ENCODE measurements at places on chromosomes 12 and 14.
A peak's percentile ranks its signal among the peaks of the same experiment; 100 is the strongest.

GRCh38 chr12:69671597-69671996, 27.5 kb downstream of the BEST3 start:
- no peak for DNase-seq

DNA sequence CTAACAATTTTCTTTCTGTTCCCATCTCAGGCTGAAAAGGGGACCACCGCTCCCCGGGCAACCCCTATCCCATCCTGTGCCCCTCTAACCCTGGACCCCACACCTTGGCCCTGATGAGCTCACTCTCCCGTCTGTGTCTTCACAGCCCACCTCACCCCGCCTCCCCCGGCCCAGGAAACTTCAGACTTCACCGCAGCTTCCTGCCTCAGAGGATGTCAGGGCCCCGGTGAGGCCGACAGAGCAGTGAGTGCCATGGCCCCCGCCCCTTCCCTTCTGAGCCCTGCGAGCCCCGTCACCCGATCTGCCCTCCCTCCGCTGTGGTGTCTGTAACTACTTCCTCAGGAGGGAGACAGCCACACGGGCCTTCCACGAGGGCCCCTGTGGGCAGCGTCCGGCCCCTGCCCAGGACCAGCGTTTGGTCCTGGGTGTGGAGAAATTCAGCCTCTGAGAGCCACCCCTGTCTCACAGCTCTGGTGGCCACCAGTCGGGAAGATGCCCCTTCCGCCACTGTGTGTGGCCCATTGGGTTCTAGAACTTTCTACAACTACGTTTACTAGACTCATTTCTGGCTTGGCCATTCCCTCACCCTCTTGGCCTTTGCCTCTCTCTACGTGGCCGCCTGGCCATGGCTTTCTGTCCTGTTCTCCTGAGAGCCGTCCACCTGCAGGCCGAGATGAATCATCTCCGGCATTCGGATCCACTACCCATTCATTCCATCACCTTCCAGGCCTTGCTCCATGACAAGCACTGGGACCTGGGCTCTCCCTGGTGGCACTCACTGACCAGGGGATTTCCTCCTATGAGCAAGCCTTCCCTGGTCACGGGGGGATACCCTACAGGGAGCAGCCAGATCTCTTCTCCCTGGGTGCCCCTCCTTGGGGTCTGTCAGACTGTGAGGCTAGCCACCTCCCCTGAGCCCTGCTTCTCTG, 3.4 kb downstream of the RHOF start:
- DNase-seq, result peak; percentile 85

GRCh38 chr12:12333407-12334366, 16.4 kb downstream of the MANSC1 start:
- no peak for DNase-seq

DNA sequence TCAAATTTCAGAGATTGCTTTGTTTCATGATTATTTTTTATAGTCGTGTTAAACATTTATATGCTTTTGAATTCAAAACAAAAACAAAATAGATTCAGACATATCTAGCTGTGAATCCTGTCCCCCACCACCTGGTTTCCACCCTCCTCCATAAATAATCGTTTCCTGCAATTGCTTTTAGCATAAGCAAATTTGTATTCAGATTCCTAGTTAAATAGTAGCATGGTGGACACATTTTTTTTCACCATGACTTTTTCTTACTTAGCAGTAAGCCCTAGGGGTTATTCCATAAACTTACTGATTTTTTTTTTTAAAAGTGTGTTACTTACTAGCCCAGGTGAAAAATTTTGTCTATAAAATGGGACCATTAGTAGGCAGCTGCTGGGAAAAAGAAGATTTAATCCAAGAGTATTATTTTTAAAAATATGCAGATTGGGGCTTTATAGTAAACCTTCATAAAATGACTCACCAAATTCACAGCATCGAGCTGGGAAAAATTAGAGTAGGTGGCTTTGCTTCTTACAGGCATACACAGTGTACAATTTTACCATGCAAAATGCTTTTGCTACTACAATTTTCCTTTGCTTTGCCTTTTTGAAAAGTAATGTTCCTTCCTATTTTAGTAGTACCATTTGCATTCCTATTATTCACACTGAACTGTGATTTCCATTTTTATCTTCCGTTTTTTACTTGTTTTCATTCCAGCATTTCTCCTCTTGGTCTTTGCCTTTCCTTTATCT, 117.8 kb downstream of the BTG1 start:
- no peak for DNase-seq

GRCh38 chr12:66235626-66236281, 46.7 kb downstream of the IRAK3 start:
- DNase-seq, result no peak

DNA sequence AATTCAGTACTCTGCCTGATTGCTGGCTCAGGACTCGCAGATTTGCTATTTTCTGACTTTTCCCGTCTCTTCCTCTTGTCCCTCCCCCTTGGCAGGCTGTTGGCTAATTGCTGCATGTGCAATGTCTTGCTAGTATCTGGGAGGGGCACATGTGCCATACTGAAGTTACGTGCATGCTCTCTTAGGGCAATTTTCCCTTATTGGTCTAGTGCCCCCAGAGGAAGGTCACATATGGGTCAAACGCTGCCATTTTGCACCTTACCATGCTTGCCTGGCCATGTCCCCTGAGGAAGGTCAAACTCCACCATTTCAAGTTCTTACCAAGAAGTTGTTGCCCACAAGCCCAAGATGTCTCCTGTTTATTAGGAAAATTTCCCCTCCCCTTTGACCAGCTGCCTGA, 13.9 kb upstream of the ERC1 start:
- no peak for DNase-seq

DNA sequence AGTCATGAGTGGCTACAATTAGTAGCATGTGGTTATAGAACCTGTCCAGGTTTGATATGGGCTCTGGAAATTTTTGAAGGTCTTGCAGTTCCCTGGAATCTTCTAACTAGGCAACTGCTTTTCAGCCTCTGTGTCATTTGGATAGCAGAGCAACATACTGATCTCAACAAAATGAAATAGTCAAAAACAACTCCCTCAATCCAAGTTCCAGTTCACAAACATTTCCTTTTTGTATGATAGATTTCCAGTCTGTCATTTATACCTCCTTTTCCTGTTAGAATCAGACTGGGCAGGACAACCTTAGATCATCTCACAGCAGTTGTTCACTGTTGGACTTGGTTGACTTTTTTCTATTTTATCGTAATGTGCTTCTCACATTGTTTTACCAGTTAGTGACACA, 442.1 kb upstream of the PDE3A start:
- no peak for DNase-seq

DNA sequence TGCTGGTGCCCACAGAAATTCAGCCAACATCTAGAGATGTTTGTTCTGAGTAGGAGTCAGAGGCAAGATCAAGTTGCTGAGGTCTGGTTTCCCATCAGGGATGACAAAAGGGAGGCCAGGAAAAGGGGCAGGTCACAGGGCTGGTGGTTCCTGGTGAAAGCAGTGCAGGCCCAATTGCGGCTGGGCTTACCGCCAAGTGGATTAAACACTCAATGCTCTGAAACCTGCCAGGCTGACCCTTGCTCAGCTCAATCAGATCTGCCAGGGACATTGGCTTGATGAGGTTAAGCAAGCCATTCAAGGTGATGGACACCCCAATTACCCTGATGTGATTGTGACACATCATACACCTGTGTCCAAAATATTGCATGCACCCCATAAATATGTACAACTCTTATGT, 5.5 kb upstream of the OAS1 start:
- no peak for DNase-seq

GRCh38 chr12:77392467-77393088, 327.2 kb upstream of the E2F7 start:
- no peak for DNase-seq

DNA sequence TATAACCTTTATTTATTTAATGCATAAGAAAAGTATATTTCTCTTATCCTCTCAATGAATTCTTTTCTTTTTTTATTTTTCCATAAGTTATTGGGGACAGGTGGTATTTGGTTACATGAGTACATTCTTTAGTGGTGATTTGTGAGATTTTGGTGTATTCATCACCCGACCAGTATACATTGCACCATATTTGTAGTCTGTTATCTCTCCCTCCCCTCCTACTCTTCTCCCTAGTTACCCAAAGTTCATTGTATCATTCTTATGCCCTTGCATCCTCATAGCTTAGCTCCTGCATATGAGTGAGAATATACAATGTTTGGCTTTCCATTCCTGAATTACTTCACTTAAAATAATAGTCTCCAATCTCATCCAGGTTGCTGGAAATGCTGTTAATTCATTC, 1900.0 kb upstream of the SEL1L start:
- no peak for DNase-seq

DNA sequence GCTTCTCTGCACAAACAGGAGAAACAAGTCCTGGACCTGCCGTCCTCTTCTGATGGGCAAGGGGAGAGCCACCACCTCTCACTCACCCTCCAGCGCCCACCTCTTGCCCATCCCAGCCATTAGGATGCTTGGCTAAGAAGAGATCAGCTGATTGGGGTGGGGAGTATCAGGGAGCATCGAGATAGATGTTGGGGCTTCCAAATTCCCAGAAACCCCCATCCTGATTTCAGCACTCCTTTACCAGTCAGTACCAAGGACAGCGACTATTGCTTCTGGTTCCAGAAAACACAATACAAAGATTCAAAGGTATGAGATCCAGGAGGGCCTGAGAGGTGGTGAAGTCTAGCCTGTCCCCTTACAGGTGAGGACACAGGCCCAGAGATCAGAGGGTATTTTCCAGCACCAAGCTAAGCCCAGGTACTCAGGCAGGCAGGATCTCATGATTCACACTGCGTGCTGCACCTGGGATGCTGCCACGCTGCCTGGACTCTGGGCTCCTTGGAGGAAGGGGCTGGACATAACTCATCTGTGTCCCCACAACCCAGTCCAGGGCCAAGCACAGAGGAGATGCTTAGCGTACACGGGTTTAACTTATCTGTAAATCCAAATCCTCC, 76.6 kb downstream of the TUNAR start:
- DNase-seq, result no peak

- no peak for DNase-seq
Observed at GRCh38 chr12:119183942-119184695, 5.4 kb downstream of the HSPB8 start.

- no peak for DNase-seq
Observed at GRCh38 chr12:2548081-2548480, 246.7 kb upstream of the FKBP4 start.

DNA sequence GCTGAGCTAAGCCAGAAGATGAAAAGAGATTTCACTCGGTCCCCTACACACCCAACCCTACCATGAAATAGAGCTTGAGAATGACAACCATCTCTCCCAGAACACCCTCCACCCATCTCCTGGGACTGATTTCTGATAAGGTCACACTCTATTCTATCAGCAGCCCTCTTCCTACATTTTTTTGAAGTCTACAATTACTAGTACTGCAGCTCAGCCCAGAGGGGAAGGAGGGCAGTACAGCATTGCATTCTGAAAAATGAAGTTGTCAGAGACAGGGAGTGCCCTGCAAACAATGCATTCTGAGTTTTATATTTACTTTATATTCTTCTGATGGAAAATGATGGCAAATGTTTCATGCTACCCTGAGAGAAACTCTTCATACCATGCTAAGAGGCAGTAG, 318.5 kb downstream of the BCAT1 start:
- no peak for DNase-seq

GRCh38 chr12:47534695-47535094, 171.1 kb downstream of the RPAP3 start:
- no peak for DNase-seq

DNA sequence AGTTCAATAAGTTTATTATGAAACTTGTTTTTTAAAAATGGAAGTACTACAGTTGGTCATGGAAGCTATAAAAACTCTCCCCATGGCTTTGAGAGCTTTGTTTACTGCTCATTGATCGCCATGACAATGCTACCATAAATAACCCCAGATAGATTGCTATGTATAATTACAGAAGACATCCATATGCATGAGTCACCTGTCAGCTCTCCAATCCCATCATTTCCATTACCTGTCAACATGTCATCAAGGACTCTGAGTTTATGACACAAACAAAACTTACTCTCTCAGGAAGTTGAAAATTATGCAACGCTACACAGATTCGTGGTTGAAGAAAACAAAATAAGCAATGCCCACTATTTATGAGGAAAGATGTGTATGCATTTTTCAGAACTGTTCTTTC, 144.4 kb downstream of the SEC23A start:
- DNase-seq, result no peak

DNA sequence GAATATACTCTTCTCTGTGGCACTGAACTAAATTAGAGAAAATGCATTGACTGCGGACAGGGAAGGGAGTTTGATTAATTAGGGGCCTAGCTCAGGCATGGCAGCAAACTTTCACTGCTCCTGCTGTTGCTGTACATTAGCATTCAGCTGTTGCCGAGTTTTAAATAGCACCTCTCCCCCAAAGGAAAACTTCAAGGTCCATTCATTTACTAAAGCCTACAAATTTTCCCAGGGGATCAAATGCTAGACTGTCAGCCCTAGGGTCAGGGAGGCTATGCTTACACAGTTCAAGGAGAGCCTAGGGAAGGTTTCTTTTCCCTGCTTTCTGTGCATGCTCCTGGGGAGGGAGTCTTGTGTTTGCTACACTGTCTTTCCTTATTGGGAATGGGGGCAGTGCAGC, 60.0 kb upstream of the GZMB start:
- no peak for DNase-seq

GRCh38 chr12:52390739-52391617, 5.5 kb upstream of the KRT84 start:
- DNase-seq, result no peak

DNA sequence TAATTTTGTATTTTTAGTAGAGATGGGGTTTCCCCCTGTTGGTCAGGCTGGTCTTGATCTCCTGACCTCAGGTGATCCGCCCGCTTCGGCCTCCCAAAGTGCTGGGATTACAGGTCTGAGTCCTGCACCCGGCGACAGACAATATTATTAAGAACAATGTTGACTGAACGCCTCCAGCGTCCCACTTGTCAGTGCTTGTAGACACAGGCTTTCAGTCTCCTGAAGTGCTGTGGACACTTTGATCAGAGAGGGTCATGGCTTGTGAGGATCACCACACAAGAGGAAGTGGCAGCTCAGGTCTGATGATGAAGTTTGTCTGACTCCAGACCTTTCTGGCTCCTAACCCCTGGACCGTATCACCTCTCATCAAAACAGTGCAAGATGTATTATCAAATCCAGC, 114.6 kb downstream of the CHST11 start:
- no peak for DNase-seq

DNA sequence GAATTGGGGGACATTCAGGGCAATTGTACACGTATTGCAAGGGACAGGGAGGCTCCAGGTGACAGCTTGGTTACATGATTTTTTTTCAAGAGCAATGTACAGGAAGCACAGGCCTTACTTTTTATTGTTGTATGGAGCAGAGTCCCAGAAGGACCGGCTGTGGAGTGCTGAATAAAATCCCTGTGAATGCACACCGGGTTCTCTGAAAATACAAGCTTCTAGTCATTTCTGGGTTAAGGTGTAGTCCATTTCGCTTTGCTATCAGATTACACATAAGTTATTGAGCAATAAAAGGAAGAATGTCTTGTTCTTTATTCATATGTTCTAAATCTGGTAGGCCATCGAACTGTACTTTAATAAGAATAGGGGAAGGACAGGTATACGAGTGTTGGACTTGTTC, 52.2 kb downstream of the PDE3A start:
- DNase-seq, result no peak

GRCh38 chr14:103093856-103094405, 594 bp upstream of the EXOC3L4 start:
- no peak for DNase-seq
